ENCODE measurements at places on chromosomes 6 and 20. TPM values are rescaled to one million over a fixed set of nuclear protein-coding genes. Genes with fewer than 3 reads are reported as not detected.

The SYTL3 gene
- total RNA-seq: 119 TPM

The LPA gene
- total RNA-seq: not detected

The FRMD1 gene
- total RNA-seq: not detected

The RPS18 gene
- 3,736 TPM for total RNA-seq

The KCNB1 gene
- not detected for total RNA-seq

The EYS gene
- not detected for total RNA-seq

The HAO1 gene
- total RNA-seq: not detected

The PI3 gene
- total RNA-seq: not detected

The COL11A2 gene
- 1.1 TPM for total RNA-seq

The ZNF311 gene
- total RNA-seq: 0.61 TPM

The ADAM33 gene
- total RNA-seq: not detected

The RHAG gene
- total RNA-seq: not detected

The TRAPPC3L gene
- not detected for total RNA-seq

The FAM50B gene
- total RNA-seq: 8.5 TPM

The KIZ gene
- 10.1 TPM for total RNA-seq
